Stimulated activated CD4-positive, alpha-beta T cell treated with anti-CD3 and anti-CD28 coated beads, Interleukin-12 subunit alpha, Interleukin-12 subunit beta, amount 100 ng/mL, for 4 hours (primary cell): ENCODE measurements at places on chromosomes 13 and 19.

DNA sequence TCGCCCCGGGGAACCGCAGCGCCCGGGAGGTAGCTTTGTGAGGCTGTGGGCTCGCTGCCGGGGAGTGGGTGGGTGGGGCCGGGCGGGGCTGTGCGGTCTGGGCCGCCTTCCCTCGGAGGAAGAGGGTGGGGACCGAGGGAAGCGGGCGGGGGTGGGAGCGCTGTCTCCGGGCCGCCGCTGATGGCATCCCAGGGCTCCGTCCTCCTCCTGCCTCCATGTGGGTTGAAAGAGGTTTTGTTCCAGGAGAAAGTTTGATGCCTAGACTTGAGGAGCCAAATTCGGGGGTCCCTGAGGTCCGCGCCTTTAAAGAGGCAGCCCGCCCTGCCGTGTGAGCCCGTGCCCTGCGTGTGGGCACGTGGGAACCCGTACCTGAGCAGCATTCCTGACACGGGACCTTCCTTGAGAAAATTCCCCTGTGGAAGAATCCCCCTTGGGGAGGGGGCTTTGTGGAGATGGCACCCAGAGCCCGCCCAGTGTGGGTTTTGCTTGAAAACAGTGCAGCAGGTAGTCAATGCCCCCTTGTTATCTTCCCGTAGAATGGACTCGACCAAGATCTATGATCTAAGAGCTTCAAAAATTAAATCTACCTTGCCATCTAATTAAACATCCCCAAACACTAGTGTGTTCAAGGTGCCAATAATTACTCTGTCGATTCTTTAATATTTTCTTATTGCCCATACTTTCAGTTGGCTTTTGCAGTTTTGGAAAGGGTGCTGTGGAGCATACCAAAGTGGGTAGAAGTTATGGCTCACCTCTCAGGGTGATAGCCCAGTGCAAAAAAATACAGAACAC is 107.8 kb downstream of the RXFP2 start:
- DNase-seq, result no peak

DNA sequence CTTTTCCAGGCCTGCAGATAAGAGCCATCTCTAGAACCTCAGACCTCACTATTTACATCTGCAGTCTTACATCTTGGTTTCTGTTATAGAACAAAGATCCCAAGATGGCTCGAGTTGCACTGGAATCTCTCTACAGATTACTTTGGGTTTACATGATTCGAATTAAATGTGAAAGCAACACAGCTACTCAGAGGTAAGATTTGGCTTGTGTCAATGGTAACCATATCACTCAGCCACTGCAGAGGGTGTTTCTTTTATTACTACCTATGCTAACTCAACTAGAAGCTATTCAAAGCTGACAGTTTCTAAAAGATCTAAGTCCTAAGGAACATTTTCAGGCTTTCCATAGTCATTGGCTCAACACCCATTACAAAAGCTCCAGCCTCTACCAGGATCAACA is 115.6 kb downstream of the FRY start:
- no peak for DNase-seq

DNA sequence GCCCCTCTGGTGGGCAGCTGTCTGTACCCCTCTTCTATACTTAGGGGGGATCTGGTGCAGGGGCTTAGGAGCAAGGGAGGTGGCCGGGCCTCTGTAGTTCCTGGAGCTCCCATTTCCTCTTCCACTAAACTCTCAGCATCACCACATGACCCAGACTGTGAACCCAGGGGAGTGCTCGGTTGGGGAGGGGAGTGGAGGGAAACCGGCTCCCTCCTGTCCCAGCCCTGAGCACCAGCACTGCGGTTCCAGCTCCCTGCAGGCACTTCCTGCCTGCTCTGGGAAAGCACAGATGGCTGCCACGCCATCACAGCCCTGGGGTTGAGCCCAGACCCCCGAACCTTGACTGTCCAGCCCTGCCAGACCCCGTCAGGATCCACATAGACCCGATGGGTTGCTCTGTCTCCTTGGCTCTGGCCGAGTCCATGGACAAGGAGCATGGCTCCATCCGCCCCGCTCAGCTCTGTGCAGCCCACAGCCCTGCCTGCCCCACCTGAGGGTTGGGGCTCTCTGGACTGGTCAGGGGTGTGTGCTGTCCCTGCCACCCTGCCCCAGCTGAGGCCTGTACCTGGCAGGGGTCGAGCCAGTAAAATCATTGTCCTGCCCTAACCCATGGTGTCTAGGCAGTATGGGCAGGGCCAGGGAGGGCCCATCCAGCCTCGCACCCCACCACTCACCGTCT is 36.0 kb upstream of the SLC7A10 start:
- no peak for DNase-seq

DNA sequence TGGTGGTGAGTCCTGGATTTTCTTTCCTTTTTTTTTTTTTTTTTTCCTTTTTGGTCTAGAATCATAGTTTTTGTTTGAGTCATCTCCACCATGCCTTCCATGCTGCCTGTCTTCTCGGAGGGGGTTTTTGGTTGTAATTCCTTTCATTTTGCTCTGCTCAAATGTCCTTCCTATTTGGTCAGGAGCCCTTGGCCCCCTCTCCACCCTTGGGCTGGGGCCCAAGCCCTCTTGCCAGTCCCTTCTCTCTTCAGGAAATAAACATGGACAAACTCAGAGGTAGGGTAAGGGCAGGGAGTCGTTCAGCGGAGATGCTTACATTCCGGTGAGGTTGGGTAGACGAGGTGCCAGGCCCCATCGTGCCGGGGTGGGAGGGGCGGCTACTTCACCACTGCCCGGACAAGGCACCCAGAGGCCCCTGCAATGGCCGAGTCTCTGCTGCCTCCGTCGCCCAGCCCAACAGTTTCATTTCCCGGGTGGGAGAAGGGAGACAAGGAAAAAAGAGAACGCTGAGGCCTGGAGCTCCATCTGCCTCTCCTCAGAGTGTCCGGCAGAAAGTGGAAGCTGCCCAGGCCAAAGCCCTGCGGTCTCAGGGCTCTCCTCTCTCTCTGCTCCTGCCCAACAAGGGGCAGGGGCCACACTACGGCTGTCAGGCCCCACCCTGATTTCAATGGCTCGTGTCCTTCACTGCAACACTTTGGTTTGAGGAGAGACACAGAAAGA is 12.7 kb downstream of the ZNF574 start:
- no peak for DNase-seq

- peak; percentile 67 for DNase-seq
These were observed 492 bp downstream of the TMEM147 start for GRCh38 chr19:35545855-35546381.

GRCh38 chr19:45040059-45040771 is 1.4 kb downstream of the CLASRP start:
- no peak for DNase-seq
